ENCODE measurements at places on chromosomes 11 and 22. TPM values are rescaled to one million over a fixed set of nuclear protein-coding genes. Genes with fewer than 3 reads are reported as not detected.

Gene FAM83F
- total RNA-seq, result 6.3 TPM

Gene NOX4
- total RNA-seq, result 2.7 TPM

Gene RNF215
- total RNA-seq, result 11.3 TPM

Gene SYTL2
- 65.8 TPM for total RNA-seq

Gene CCDC15
- total RNA-seq, result 7.4 TPM

Gene TUBA8
- 13.3 TPM for total RNA-seq

Gene MAPK8IP2
- 1.2 TPM for total RNA-seq

Gene RIMBP3B
- total RNA-seq, result 0.72 TPM

Gene CLTCL1
- total RNA-seq, result 60.1 TPM

Gene SLC3A2
- 87.0 TPM for total RNA-seq

Gene TEX54
- total RNA-seq, result not detected

Gene RAB39A
- 0.72 TPM for total RNA-seq

Gene OLFML1
- total RNA-seq, result 33.7 TPM

Gene SERHL2
- total RNA-seq, result 1.6 TPM

Gene CRYBB2
- total RNA-seq, result 0.82 TPM

Gene SAA4
- not detected for total RNA-seq

Gene NLRP10
- total RNA-seq, result not detected
